ENCODE measurements at places on chromosomes 1 and 21.

- no peak for DNase-seq
These were observed 17.2 kb upstream of the FGGY start for GRCh38 chr1:59279645-59280044.

DNA sequence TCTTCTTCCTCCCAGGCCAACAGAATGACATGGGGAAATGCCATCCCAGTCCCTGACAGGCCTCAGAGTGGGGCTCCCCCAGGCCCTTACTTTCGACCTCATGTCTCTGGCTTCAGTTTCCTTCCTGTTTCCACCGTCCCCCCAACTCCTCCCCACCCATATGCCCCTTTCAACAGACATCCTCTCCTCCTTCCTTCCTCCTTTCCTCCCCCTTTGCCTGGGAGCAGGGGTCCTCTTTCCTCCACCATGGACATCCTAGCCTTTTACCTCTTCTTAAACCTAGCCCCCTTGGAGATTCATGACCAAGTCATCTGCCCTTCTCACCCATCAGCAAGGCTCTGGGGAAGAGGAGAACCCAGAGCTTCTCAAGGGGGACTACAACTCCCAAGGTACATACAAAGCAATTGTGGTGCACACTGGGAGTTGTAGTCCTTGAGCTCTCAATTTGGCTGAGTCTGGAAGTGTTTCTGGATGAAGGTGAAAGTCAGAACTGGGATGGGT, 4.0 kb downstream of the ZBTB7B start:
- DNase-seq: peak; percentile 42

GRCh38 chr21:14736672-14737071, 190.6 kb upstream of the SAMSN1 start:
- DNase-seq: no peak

- DNase-seq: no peak
These were observed 61.7 kb upstream of the GJA8 start for GRCh38 chr1:147840909-147841308.

DNA sequence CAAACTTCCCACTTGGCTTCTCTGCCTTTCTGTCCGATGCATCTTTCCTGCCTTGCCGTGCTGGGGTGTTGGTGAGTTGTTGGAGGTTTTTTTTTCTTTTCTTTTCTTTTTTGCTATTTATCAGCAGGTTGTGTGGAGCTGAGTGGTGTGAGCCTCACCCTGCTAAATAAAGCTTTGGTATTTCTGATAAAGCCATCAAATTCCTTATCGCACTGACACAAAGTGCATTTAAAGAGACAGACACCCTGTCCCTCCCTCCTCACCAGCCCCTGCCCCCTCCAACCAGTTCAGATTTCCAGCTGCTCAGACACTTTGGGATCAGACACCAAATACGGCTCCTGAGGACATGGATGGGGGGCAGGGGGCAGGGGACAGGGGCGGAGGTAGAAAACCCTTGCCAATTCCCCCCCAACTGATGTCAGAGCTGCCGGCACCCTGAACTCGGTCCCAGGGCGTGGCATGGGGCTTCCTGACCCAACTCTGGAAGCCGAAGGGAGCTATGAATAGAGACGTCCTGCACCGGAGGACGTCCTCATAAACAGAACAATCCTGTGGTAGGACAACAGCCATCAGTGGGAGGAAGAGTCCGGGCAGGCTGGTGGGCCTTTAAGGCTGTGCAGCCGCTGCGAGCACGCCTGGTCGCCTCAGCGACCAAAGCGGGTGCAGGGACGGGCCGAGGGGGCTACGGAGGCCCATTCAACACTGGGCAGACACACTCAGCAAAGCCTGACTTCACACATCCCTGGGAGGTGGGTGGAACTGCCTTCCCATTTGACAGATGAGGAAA, 79.0 kb downstream of the CASZ1 start:
- DNase-seq: no peak
